Activated gamma-delta T cell (primary cell): ENCODE measurements at places on chromosomes 6 and 20.

- DNase-seq, result no peak
Observed at GRCh38 chr6:111938710-111939109, 65.5 kb upstream of the FYN start.

GRCh38 chr20:21706261-21707195 lies 1.1 kb downstream of the PAX1 start:
- no peak for DNase-seq

GRCh38 chr6:75333676-75334200 lies 49.1 kb upstream of the TMEM30A start:
- DNase-seq, result no peak

- DNase-seq, result no peak
Observed at GRCh38 chr20:41362748-41363140, 3.9 kb downstream of the EMILIN3 start.

DNA sequence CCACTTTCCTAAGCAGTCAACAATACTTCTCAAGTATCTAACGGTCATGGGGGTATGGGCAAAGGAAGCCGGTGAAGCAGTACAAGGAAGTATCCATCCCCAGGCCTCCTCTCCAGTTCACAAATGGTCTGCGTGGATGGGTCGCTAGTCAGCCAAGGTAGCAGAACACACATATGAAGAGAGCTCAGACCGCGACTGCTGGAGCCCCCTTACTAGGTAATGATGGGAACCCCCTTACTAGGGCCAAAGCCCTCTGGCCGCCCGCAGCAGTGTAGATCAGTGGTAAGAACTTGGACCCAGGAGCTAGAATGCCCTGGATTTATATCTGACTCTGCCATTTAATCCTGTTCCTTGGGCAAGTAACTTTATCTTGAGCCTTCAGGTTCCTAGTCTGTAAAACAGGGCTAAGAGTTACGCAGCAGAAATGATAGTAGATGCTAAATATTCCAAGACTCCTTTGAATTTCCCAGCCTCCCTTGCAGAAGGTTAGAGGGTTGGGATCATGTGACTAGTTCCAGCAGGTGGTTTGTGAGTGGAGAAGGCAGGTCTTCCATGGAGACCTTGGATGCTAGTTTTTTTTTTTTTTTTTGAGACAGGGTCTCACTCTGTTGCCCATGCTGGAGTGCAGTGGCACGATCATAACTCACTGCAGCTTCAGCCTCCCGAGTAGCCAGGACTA lies 2.1 kb upstream of the CLPSL2 start:
- no peak for DNase-seq
